DMS153 (cell line): ENCODE measurements at places on chromosomes 12 and 14.

GRCh38 chr14:74018174-74018585 lies 908 bp downstream of the ENTPD5 start:
- no peak for DNase-seq

DNA sequence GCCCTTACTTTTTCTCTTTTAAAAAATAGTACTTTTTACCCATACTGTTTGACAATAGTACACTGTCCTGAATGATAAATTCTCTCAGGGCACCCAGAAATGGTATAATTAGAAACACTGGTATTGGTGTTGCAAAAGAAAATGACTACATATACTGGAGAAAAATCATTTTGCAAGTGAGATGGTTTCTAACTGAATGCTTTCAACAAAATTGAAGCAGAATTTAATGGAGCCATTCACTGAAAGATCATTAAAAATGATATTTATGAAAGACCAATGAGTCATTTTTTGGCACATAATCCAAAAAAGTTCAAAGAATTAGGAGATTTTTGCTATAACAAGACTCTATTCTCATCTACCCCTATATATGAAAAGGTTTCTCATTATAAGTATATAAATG lies 68.8 kb downstream of the TMTC1 start:
- no peak for DNase-seq

- peak; percentile 27 for DNase-seq
Measured at GRCh38 chr14:23352506-23353432, at the start of gene SLC22A17. Gene SLC22A17 (minus strand): TSS chr14:23352887.

DNA sequence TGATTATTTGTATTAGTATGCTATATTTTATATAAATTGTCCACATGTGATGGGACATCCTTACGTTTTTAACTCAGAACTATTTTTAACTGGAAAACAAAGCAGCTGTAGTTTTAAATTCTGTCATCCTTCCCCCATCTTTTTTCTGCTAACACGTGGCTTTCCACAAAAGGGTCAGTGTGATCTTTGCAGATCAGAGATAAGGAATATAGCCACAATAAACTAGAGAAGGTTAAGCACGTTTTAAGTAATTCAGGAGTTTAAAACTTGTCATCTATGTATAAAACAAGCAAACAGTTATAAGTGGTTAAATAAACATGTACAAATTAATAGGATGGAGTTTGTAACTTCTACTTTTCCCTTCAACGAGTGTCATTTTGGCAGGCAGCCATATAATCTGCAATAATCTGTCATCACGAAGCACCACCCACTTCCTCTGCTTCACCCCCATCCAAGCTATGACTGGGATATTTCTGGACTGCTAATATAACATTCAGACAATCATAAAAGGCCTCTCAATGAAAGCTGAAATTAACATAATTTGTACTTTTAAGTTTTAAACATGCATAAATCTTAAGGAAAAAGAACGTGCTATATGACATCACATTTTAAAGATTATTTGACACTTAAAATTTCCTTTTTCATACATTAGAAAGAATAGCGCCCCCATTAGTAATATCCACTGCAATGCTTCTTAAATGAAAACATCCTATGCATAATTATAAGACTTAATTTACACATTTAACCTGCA lies 15.3 kb downstream of the TAOK3 start:
- DNase-seq = no peak

GRCh38 chr14:97581016-97581415 lies 783.8 kb downstream of the VRK1 start:
- DNase-seq = peak; percentile 24

- peak; percentile 43 for DNase-seq
Measured at GRCh38 chr12:110073049-110073831, 24.9 kb upstream of the C12orf76 start.

GRCh38 chr14:25056688-25057078 lies 6.7 kb upstream of the STXBP6 start:
- no peak for DNase-seq

DNA sequence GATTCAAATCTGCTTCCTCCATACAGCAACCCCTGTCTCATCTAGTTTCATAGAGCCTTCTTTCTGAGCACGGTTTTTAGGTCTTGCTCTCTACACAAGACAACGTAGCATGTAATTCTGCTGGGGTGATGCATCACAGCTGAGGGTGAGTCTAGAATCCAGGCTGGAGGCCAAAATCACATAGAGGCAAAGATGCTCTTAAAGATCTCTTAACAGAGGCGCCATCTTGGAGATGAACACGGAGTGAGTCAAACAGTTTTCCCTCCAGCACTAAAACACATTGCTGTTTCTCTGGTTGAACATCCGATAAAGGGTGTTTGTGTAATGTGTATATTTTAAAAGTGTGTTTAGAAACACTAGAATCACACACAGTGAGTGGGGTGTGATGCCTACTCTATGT lies 78.9 kb downstream of the NOS1 start:
- no peak for DNase-seq

DNA sequence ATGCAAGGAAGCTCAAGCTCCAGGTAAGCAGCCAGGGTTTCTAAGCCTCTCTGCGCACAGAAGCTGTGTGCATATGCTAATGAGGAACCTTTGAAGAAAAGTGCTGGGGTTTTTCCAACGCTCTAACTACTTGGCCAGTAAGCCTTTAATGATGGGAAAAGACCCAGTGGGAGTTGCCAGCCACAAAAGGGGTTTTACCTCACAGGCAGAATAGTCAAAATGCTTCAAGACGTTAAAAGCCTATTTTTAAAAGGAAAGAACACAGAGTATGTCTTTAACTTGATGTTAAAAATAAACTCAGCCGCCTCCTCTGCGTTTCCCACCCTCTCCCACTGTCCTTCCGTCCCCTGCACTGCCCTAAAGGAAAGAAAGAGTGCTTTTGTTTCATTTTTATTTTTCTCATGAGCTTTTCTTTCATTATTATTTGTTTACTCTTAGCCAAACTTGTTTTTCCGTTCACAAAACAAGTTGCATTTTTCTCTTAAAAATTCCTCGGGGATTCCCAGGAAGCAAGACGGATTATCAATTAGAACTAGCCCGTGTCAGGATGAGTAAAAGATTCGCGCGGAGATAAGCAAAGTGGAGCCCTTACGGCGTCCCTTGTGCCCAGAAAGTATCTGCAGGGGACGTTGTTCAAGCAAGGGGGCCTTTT lies 209.8 kb upstream of the NUDT4 start:
- DNase-seq = no peak

- DNase-seq = no peak
Measured at GRCh38 chr12:10142976-10143589, 13.1 kb upstream of the CLEC7A start.

DNA sequence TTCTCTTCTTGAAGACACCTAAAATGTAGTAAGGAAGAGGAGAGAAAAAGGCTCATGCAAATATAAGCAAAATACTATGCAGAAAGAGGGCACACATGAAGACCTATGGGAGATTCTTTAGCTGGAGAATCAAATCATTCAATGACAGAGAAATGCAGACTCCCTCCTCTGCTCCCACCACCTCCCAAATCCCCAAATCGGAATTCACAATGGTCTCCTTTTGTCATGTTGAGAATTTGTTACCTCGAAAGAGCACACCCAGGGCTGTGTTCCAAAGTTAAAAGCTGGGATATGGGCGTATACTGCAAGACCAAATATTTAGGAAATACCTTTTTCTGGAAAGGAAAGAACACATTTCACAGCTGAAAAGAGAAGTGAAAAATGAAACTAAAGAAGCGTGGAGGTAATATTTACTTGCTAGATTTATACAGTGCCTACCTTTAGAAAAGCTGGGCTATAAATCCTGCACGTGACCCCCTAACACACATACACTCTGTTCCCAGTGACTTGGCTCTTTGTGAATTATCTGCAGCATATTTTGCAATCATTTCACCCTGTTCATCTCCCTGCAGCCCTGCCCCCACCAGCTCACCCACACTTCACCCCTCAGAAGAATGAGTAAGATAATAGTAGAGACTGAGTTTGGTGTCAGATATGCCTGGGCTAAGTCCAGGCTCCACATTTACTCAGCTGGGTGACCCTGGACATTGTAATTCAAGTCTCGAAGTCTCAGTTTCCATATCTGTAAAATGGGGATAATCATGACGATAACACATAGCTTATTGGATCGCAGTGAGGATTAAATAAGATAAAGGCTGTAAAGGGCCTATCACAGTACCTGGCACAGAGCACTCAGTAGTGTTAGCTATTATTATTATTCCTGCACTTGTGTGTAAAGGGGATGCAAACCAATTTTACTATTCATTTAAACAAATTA lies 2.9 kb upstream of the CACNA1C start:
- DNase-seq = no peak

DNA sequence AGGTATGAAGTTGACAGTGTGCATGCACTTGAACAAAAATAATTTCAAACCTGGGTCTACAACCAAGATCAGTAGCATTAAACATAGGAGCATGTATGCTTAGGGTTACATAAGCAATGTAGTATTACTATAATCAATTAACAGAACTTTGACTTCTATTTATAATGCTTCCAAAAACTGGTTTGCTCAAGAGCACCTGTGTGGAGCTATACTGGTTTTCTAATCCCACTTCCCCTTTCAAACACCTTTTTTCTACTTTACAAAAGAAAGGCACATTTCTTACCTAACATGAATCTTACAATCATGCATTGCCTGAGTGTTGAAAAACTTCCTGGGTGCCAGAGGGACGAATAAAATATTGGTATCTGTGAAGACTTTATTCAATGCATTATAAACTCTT lies 72.7 kb downstream of the EFCAB11 start:
- no peak for DNase-seq

- no peak for DNase-seq
Measured at GRCh38 chr12:122104844-122105243, 26.3 kb downstream of the MLXIP start.

DNA sequence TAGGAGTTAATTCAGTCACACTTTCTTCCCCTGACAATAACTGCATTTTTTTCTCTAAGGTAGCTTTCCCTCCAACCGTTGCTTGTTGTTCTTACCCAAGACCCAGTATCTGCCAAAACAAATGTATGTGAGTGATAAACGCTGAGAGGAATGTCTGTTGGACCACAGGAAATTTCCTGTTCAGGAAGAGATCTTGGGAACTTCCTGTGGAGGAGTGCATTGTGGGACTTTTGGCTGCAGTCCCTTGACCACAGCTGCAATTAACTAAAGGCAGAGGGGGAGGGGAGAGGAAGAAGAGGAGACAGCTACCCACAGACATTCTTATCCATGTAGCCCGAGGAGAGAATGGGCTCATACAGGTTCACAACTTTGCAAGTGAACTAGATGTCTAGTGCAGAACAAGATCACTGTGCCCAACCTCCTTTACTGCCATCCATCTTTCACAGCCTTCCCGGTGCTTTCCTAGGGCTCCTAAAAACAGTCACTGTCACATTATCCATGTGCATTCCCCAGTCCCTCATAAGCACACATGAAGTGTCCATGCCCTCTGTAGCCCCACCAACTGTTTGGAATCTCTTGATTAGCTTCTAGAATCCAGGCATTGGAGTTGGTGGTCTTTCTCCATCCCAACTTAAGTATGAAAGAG lies 149.5 kb downstream of the ETV6 start:
- DNase-seq = no peak

- DNase-seq = no peak
Measured at GRCh38 chr12:132245521-132246101, 83.8 kb downstream of the GALNT9 start.

GRCh38 chr14:96260341-96260821 lies 4.4 kb downstream of the BDKRB1 start:
- no peak for DNase-seq

GRCh38 chr14:104643306-104643705 lies 38.7 kb upstream of the TMEM179 start:
- DNase-seq = no peak

- DNase-seq = no peak
Measured at GRCh38 chr12:85626001-85626783, 210.0 kb downstream of the RASSF9 start.

- DNase-seq = no peak
Measured at GRCh38 chr12:103882861-103883596, 42.0 kb upstream of the NT5DC3 start.

DNA sequence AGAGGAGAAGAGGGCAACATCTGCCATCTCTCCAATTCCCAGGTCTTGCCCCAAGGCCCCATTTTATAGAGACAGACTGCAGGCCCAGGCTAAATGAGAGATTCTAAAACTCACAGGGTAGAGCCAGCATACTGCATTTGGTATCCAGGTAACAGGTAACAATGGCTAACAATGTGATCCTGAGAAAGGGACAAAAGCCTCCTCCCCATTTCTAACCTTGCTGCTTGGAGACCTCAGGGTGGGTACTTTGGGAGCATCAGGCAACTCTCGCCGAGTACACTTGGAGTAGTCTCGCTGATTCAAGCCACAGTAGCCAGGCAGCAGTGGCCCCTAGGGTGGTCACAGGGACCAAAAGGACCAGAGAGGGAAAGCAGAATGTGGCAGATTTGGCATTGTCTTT lies 162.6 kb upstream of the PLEKHA5 start:
- DNase-seq = no peak

DNA sequence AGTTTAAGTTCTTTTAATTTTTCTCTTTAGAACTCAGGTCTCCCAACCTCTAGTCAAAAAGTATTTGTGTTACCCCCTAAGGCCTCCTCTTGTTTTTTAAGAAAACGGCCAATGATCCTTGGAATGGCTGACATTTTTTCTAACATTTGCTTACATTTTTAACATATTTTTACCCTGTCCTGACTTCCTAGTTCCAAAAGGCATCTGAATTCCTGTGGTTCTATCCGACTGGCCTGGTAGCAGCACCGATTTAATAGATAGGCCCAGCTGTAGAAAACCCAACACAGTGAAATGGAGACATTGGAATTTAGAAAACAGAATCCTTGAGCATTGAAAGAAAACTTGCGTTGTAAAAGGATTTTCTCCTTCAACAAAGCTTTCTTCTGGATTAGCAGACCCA lies 134.7 kb upstream of the GSC start:
- no peak for DNase-seq

GRCh38 chr12:4607056-4607455 lies 41.8 kb downstream of the AKAP3 start:
- DNase-seq = no peak

DNA sequence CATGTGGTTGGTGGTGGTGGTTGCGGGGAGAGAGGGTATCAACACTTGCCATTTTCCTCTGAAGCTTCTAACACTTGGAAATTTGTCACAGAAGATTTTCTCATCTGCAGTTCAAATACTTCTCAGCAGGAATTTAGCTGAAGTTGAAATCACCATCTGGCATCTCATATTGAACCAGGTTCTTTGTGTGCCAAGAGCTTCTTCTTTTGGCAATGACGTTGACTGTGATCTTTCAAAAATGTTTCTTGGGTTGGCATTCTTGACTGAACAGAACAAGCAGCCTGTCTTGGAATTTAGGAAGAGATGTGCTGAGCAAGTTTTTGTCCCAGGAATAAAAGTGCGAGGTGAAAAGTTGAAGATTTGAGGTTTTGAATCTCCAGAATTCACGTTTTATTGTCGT lies 8.7 kb upstream of the NIN start:
- DNase-seq = no peak

- DNase-seq = peak; percentile 66
Measured at GRCh38 chr12:117143008-117143532, 43.9 kb upstream of the TESC start.
